ENCODE measurements at places on chromosomes 13 and 19.

GRCh38 chr19:43552616-43553015, 19.6 kb downstream of the ZNF575 start:
- no peak for DNase-seq

- no peak for DNase-seq
Observed at GRCh38 chr13:64928696-64929499, 2301.2 kb downstream of the PCDH9 start.

DNA sequence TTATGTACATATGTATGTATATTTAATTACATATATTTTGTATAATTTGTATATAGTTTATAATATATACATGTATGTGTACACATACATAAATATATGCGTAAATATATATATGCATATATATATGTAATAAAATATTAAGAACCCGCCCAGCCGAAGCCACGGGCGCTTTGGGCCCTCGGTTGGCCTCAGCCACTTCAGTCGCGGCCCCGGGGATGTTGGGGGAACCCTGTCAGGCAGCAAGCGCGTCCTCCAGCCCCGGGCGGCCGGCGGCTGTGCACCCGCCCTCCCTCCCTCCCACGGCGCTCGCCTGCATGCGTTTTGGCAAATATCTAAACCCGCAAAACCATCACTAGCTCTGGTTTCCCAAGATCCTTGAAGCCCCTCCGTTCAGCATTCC, 7.9 kb upstream of the ZNF606 start:
- DNase-seq, result no peak

DNA sequence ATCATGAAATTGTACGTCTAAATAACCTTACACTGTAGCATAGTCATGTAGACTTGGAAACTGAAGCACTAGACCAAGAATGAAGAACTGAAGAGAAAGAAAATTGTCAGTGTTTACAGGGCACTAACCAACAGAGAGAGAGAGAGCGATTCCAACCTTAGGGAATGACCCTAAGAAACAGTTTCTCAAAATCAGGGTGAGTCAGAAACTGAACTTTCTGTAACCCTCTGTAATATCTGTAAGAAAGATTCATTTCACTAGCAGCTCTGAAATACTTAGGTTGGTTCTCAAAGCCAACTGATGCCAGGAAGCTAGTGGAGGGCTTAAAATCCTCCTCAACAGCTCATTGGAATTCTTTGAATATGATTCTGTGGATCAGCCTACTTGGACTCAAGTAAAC, 936.9 kb downstream of the EFNB2 start:
- no peak for DNase-seq

DNA sequence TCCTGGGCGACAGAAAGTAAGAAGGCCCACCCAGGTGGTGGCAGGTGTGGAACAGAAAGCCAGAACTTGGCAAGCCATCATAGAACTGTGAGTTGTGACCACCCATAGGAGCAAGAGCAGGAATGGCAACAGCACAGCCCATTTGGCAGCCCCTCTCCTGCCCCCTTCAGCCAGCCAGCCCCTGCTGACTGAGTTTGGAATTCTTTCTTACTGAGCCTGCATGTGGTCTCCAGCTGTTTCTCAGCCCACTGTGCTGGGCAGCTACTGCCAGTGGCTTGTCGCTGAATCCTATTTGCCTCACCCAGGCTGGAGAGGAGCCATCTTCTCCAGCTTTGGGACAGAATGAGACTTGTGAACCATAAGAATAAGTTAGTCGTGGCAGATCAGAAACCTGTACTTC, 28.3 kb downstream of the CNMD start:
- DNase-seq, result no peak

GRCh38 chr19:19078801-19079200, 15.0 kb downstream of the SLC25A42 start:
- DNase-seq, result no peak

DNA sequence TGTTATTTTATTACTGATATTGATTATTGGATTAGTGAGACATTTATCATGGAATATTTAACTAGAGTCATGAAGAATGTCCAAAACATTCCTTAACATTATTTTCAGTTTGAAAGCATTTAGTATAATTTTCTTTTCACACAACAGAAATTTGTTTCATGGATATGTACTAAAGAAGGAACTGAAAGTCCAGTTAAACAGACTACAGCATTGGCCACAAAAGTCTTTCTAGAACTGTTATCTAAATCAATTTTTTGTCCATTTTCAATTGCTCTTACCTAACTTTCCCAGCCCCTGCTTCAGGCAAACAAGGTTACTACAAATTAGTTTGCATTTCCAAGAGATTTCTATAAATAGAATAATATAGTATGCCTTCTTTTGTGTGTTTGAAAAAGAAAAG, 1018.0 kb upstream of the PCDH20 start:
- no peak for DNase-seq

GRCh38 chr19:45968626-45969025, 5.0 kb downstream of the NOVA2 start:
- DNase-seq, result no peak

DNA sequence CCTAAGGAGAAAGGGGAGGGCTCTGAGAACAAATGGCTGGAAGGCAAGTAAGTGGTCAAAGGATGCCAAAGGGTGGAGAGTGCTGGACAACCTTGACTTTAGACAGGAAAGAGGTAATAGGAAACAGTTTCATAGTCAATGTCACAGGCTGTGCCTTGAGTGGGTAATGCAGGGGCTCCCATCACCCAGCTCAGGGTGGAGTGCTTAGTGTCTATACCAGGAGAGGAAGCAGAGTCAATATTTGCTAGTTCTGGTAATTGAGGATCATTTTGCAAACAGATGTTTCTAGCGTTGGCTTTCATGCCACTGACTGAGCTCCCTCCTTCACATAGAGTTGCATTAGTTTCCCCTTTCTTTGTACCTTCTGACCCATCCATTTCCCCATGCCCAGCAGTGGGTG, 64.6 kb upstream of the KL start:
- no peak for DNase-seq

DNA sequence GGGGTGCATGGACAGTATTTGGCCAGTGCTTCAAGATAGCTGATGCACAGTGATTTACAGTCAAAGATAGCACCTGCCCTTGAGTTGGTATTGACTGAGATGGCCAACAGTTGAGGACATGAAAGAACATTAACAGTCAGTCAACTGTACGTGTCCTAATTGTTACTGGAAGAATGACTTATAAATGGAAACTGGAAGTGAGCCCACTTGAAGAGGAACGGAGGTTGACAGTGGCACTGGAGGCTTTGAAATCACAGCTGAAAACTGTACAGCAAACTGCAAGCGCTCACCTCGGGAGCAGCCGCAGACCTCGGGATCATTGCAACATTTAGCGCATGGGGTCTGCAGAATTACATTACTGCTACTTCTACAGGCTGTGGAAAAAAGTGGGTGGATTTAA, 77.1 kb downstream of the GGACT start:
- DNase-seq, result no peak

- peak; percentile 40 for DNase-seq
Observed at GRCh38 chr13:113816946-113817859, 46.7 kb downstream of the GAS6 start.

DNA sequence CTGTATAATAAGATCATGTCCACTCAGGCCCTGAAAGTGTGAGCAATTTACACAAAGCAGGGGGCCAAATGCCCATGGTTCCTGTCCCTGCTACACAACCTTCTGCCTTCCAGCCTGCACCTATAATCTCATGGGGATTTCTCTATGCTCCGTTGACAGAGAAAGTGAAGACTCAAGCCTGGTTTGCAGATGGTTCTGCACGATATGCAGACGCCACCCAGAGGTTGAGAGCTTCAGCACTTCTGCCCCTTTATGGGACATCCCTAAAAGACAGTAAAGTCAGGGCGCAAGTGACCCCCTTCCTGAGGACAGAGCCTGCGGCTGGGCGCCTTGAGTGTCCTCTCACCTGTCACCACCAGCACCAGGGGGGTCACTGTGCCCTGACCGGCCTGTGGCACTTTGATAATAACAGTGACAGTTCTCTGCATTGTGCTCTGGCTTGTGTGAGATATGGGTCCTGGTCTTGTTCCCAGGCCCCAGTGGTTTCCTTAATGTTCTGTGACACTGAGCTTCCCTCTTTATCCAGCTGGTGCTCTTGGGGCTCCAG, 15.1 kb downstream of the LILRA5 start:
- no peak for DNase-seq

GRCh38 chr19:7917267-7918061, 2.7 kb upstream of the SNAPC2 start:
- DNase-seq, result no peak

- no peak for DNase-seq
Observed at GRCh38 chr13:24264976-24265375, 44.4 kb upstream of the C1QTNF9 start.

GRCh38 chr13:73693215-73693614, 441.0 kb downstream of the KLF12 start:
- no peak for DNase-seq

DNA sequence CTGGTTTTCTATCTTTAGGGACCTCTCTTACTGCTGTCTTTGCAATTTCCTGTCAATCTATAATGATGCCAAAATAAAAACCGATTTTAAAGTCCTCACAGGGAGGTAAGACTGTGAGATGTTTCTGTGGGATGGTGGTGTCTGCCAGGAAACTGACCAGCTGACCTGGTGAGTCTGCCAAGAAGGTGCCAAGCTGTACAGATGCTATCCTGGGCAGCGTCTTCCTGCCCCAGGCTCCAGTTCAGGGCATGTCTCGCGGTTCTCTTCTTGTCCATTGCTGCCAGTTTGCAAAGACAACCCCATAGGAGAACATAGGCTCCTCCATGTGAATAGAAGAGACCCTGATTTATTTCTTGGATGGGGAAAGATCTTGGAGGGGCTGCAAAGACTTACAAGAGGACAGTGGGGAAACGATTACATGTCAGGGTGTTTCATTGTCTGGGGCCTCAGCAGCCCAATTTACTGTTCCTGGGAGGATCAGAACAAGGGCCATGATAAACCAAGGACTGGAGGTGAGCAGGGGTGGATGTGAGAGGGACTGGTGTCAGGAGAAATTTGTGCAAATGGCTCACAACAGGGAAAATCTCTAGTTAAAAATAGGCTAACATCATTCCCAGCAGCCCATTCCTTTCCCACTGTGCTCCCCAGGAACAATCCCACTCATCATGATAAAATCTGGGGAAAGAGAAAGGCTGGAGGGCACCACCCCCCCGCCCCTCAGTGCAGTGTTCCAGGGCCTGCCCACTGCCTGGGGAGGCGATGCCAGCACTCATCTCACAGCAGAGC, 42.7 kb upstream of the VSTM2B start:
- DNase-seq, result no peak

DNA sequence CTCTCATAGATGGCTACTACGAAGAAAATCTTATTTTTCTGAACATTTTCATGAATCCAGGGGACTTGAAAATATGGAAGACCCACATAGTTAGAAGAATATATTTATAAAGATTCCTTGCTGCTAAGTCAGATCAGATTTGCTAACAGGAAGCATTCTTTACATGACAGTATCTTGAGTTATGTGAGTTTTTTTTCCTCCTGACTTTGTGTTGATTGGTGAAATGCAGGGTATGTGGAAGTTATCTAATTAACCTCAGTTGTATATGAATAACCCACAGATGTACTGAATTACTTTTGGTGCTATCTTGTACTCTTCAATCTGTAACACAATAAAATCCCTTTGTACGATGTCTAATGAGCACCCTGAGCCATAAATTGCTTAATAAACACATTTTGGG, 53.8 kb downstream of the ESD start:
- DNase-seq, result no peak

- DNase-seq, result no peak
Observed at GRCh38 chr19:39038098-39038497, 5.7 kb upstream of the FBXO27 start.

DNA sequence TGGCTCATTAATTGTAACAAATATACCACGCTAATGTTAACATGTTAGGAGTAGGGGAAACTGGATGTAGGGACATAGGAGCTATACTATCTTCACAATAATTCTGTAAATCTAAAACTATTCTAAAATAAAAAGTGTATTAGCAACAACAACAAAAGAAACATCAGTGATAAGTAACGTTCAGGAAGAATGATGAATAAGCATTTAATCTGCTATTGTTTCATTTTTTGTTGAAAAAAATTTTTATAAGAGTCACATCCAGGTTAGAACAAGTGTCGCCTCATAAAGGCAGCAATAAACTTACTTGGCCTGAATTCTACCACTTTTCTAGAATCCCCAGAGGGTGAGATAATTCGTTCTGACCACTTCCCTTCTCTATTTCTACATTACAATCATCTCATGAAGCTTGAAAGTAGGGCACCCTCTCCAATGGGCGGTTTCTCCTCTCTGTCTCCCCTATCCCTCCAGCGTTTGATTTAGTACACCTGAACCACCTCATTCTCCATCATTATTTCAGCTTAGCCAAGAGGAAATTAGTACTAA, 253.1 kb upstream of the IPO5 start:
- no peak for DNase-seq

DNA sequence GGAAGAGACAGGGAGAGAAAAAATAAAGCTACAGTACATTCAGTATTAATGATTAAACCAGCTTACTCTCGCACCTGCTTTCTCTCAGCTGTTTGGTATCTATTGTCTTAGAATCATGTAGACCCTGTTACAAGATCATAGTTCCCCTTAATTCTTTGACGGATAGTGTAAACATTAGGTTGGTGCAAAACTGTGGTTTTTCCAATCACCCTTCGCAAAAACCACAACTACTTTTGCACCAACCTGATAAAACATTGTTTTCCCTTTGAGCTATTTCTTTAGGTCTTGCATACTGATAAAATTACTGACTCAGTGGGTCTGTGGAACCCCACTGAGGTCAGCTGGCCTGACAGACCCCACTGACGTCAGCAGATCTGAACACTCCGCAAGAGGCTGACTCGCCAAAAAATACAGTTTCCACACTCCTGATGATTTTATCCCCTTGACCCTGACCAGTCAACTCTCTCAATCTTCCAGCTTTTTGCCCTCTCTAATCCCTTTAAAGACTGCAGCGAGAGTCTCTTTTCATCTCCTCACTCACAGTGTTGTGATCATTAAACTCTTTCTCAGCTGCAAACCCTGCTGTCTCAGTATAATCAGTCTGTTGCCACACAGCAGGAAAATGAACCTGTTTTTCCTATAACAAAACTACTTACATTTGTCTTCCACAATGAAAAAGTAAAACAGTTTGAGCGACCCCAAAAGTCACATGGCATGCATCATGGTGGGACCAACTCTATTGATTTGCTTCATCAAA, 123.9 kb downstream of the SLITRK6 start:
- DNase-seq, result no peak

- no peak for DNase-seq
Observed at GRCh38 chr13:25581351-25581750, 209.6 kb downstream of the ATP8A2 start.

DNA sequence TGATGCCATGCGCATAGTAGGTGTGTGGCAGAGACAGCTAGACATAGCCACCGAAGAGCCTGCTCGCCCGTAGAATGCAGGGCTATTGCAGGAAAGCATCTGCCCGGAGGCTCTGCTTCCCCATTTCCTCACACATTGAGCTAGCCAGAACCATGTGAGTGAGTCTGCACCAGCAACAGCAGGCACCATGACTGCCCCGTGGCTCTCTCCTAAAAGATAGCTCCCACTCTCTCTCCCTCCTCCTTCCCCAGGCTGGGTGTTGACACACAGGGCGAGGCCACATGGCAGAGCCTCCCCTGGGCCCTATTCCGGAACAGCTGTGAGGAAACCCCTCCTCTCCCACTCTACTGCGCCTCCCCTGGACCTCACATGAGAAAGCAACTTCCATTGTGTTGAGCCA, 52.3 kb upstream of the ATP12A start:
- DNase-seq, result no peak

GRCh38 chr19:16064209-16064889, 11.9 kb upstream of the TPM4 start:
- no peak for DNase-seq
